ENCODE measurements at places on chromosomes 3 and 15. TPM values are rescaled to one million over a fixed set of nuclear protein-coding genes. Genes with fewer than 3 reads are reported as not detected.

The DLEC1 gene
- 0.08 TPM for total RNA-seq

GRCh38 chr15:70799667-70800450 is 36.5 kb upstream of the UACA start:
- no peaks in the 10 kb centered on the region for H3K27me3 ChIP-seq
- H3K4me3 ChIP-seq: no peak overlapping the region
- H3K27ac ChIP-seq: no peak overlapping the region
- no peak for DNase-seq
- H3K4me1 ChIP-seq: no peaks in the 10 kb centered on the region

The ZKSCAN7 gene
- 4.6 TPM for total RNA-seq

The SMCO1 gene
- total RNA-seq: not detected

- no peaks in the 10 kb centered on the region for H3K4me1 ChIP-seq
- no peaks in the 10 kb centered on the region for H3K27me3 ChIP-seq
- H3K36me3 ChIP-seq: no peaks in the 10 kb centered on the region
- peak; percentile 35 for DNase-seq
- H3K4me3 ChIP-seq: no peak overlapping the region
- no peak overlapping the region for H3K27ac ChIP-seq
These were observed 8.6 kb upstream of the CERS3 start for GRCh38 chr15:100537331-100537730.
